ENCODE measurements at places on chromosomes 1 and 21.

- peak; percentile 73 for DNase-seq
These were observed 13.5 kb downstream of the ESPN start for GRCh38 chr1:6438047-6438525.

DNA sequence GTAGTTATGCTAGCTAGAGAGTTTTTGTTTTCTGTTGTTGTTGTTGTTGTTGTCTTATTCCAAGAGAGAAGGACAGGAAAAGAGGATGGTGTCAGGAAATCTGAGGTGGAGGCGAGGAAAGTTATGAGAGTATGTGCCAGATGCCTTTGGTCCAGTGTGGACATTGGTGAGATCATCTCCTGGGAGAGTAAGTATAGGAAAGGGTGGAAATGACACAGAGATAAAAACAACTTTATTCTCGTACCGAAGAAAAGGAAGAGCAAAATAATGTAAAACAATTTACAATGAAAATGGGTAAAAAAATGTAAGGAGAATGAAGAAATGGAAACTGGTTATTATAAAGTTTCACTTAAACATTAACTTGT lies 97.4 kb upstream of the ADGRL2 start:
- DNase-seq, result no peak

DNA sequence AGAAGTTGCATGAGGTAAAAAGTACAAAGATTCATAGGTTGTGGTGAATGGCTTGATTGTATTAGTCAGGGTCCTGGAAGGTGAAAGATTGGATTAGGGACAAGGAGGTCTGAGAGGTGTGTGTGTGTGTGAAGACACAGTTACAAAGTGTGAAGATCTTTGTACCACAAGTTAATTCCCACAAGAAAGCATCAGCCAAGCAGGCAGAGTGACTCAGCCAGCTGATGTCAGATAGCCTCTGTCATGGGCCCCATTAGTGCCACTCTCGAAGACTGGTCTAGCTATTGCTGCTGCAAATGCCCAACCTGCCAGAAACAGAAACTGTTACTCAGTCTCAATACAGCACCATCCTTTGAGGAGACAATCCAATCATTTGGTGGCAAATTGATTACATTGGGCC lies 96.5 kb downstream of the DTL start:
- no peak for DNase-seq

DNA sequence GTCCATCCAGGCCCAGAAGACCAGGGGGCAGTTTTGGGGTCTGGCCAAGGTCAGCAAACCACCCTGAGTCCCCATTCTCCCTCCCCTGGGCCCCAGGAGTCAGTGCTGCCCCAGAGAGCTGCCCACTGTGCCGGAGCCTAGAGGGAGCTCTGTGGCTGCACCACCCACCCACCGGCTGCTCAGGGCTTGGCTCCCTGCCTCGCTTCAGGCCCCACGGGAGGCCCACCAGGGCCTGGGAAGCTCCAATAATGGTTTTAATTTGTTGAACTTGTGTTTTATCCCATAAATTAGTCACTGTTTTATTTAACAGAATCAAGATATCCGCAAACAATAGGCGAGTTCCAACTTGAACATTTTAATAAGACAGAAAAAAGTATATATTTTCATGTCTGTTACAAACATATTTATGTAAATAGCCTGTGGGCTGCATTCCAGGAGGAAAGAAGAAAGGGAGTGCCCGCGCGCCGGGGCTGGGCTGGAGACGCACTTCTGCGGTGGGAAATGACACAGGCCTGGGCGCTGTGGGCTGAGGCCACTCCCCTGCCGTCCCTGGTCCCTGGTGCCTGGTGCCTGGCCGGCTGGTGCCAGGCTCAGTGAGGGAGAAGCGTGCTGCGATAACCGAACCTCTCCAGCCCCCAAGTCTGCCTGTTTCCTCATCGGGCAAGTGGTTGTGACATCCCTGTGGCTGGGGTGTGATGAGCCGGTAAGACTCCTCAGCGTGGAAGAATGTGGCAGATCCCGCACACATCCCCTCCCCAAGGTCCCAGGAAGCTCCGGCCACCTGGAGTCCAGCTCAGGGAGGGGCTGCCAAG lies 160.5 kb downstream of the PEX14 start:
- DNase-seq, result no peak

- DNase-seq, result no peak
These were observed 594.8 kb upstream of the ADGRL2 start for GRCh38 chr1:81205956-81206355.

DNA sequence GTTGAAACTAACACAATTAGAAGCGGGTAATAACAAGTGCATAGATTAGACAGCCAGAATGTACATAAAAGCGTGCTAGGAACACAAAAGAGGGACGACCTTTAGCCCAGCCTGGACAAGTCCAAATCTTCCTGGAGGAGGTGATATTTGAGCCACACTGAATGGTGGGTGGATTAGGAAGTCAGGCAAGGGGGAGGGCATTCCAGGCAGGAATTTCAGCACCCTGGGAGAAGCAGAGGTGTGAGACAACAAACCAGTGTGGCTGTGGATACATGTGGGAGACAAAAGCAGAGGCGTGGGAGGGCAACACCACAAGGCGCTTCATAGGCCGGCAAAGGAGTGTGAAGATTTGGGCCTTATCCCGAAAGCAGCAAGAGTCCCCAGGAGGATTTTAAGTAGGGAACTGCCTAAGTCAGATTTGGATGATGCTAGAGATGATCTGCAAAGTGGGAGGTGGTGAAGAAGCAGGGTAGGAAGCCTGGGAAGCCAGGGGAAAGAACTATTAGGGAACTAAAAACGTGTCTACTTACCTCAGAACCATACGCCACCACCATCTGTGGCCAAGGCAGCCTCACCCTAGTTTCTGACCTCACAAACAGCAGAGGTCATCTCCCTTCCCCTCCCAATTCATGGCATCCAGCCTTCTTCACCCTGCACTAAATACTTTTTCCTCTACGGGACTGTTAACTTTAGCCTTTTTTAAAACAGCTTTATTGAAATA lies 81.8 kb downstream of the GLUL start:
- DNase-seq, result no peak

GRCh38 chr1:237591353-237591752 lies 299.4 kb downstream of the ZP4 start:
- DNase-seq, result no peak

GRCh38 chr1:6001992-6002576 lies 9.9 kb upstream of the NPHP4 start:
- no peak for DNase-seq

DNA sequence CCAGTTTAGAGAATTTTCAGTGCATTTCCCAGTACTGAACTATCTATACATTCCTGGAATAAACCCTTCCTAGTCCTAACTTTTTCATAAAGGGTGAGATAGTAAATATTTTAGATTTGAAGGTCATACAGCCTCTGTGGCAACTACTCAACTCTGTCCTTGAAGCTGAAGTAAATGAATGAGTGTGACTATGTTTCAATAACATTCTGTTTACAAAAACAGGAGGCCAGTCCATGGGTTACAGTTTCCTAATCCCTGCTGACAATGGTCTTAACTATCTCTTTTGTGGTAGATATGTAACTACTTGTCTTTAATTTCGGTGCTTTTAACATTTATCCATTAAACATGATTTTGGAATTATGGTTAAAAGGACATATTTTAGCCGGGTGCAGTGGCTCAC lies 4.3 kb downstream of the ZNF684 start:
- DNase-seq, result no peak

- peak; percentile 60 for DNase-seq
These were observed 160.9 kb upstream of the UBE2U start for GRCh38 chr1:64042331-64043100.

DNA sequence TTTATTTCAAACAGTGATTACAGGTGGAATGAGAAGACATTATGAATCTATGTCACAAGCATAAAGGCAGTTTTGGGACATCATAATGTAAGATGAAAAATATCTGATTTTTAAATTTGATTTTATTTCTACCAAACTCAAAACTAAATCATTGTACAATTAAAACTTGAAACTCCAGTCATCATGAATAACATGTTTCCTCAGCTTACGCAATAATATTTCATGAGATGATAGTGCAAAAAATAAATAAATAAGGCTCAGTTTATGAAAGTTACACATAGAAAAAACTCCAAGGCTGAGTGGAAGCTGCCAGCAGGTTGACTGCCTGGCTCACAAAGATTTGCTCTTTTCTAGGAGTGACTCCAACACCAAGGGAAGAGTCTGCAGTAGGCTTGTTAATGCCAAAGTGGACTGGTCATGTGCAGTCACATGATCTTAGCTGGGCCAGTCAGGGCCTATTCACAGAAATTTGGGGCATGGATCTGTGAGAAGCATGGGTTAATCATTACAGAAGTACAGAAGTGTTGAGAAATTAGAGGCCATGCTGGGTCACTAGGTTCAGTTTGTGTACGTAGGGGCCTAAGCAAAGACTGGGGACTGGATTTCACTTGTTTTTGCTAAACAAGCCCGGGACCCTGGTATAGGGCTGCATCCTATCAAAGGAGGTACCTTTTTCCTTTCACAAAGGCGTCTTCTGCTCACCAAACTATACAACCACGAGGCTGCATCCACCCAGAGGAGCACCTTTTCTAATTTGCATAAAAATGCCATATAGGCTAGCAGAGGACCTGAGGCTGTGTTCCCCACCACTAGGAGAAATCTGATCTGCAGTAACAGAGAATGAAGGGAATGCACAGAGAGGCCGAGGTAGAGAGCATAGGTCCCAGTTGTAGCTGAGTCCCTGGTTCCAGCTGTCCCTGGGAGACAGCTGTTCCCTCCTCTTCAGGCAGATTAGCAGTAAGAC lies 4.9 kb upstream of the ABCA4 start:
- no peak for DNase-seq

GRCh38 chr1:26363549-26364448 lies 8.8 kb downstream of the ZNF683 start:
- peak; percentile 82 for DNase-seq

DNA sequence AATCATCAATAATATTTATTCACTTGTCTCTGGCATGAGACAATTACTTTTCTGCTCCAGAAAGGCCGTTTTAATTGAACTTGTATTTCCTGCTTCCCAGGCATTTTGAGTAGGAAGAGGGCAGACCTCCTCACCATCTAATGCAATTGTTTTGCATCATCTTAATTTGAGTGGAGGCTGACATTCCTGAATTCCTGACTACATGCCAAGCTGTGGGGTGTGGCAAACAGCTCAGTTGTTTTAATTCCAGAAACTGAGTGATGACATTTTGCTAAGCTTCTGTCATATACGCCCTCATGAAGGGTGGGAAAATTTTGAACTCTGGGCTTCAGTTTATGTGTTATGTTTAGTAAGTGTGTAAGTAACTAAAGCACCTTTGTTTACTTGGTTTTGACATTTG lies 125.4 kb upstream of the USP25 start:
- peak; percentile 50 for DNase-seq

DNA sequence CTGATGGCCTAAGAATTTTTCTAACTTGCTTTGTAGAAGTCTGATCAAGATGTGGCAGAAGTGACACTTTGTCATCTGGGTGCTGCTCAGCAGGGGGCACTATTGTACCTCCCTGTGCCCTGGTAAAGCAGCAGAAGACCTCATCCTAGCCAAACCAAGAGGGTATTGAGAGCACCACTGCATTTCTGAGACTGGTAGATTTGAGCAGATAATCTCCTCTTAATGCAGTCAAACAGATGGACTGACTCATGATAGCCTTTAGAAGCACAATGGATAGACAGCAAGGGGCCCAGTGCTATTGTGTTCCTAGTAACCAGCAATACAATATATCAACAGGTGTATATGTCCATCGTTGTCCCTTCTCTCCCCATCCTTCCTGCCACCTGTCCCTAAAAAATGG lies 5.7 kb downstream of the TPM3 start:
- no peak for DNase-seq

DNA sequence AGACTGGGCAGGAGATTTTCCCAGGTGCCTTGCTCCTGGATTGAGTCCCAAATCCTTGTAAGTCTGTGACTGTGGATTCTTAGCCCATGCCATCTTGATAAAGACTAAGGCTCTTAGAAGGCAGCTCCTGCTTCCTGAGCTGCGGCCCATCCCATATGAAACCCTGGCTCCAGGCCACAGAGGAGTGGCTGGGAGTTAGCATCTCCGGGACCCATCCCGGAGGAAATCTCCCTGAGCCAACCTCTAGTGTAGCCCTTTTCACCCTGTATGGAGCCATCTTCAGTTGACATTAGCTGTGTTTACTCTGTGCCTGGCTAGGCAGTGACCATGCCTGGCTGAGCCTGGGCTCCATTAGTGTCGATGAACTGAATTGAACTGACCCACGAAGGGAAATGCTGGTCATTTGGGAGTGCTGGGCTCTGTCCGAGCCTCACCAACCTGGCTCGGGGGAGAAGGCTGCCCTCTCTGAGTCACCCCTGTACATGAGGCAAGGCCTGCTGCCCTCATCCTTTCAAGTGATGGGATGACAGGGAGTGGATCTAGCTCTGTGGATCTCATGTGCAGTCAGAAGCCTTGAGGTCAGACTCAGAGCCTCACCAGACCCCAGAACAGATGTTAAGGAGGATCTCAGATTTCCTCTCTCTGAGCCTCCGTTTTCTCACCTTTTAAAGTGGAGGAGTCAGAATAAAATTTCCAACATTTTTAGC lies 37.5 kb downstream of the LGR6 start:
- no peak for DNase-seq

DNA sequence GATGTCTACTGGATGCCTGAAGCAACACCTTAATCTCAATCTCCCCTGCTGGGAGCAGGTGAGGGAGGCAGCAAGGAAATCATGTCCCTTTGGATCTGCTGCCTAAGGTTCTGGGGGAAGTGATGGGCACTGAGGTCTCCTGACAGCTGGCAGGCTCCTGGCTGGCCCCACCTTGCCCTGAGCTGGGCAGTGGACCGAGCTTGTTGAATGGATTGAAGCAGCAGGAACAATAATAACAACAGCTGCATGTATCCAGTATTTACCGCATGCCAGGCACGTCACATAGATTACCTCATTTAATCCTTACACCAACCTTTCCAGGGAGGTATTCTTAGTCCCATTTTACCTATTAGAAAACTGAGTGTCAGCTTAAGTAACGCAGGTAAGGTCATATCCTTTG lies 133.9 kb downstream of the PLXNA2 start:
- no peak for DNase-seq

DNA sequence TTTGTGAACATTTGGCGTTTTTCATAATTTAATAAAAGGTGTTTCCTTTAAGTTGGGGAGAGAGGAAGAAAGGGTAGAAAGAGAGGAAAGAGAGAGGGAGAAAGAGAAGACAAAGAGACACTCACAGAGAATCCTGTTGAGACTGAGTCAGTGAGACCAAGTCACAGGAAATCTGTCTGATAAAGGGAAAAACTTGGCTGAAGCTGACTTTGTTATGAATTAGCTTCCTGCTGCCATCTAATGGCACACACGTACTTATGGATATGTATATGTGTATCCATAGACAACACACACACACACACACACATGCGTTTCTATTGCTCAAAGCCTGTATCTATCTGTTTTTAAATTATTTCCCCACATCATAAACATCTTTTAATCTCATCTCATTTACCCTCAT lies 42.5 kb upstream of the DISC1 start:
- DNase-seq, result peak; percentile 11

Measured in urothelium cell line (cell line).